ENCODE measurements at places on chromosomes 1 and 21.

- no peak for DNase-seq
These were observed 66.6 kb downstream of the HMGB4 start for GRCh38 chr1:33930346-33931110.

GRCh38 chr1:245217853-245218608, 63.2 kb downstream of the KIF26B start:
- no peak for DNase-seq

GRCh38 chr1:197063212-197063611, 3.8 kb downstream of the F13B start:
- DNase-seq: no peak

DNA sequence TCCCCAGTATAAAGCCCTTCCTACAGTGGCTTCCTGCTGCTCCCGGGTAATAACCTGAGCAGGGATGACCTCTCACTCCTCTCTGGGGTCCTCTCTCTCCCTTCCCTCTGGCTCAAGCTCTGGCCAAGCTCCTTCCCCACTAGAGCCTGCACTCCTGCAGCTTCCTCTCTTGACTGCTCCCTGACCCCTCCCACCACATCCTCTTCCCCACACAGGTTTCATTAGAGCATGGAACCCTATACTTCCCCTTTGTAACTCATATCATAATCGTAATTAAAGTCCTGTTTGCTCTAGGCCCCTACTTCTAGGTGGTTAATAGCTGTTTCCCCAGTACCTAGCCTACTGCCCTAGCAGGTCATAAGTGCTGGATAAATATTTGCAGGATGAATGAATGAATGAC, 146.2 kb downstream of the C1orf21 start:
- DNase-seq: no peak

DNA sequence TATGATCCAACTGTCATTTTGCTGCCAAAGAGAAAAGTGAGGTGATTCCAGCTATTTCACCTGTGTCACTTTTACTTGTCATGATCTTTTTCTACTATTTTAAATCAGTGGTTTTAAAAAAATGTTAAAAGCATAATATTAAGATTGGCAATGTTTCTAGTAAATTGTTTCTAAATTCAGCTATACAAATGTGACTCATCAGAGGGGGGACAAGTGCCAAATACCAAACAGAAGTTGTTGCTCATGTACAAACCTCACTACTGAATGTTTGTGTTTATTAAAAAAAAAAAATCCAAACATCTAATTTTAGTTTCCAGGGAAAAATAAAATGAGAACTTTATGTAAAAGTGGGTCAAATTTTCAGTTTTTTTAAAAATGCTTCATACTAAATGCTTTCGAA, 346.2 kb upstream of the SNX7 start:
- DNase-seq: no peak

- DNase-seq: no peak
These were observed 147.7 kb downstream of the TGFB2 start for GRCh38 chr1:218492874-218493273.

DNA sequence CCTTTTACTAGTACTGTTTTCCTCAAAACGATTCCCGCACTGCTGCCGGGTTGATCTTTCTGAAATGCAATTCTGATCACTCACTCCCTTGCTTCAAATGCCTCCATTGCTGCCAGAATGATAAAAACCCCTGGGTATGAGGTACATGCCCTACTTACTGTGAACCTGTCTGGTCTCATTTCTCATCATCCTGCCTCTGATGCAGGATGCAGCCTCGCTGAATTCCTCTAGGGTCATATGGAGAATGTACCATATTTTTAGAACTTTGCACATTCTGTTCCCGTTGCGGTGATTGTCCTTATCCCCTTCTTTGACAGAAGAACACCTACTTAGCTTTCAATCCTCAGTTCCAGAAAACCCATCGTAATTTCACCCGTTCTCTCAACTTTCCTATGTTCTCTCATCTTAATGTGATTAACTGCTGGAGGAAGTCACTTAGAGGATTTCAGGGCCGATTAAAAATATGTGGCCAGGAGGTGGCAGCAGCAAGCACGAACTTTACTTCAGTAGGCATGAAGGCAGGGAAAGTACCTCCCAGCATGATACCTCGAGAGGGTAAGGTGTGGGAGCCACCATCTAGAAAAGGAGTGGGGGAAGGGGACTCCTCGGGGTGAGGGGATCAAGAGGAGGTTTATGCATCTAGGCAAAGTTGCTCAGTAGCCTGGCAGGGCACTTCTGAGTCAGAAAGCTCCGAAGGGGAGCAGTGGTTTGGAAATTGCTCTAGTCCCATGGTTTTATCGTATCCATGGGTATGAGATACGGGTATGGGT, 361.5 kb upstream of the ZP4 start:
- peak; percentile 53 for DNase-seq

DNA sequence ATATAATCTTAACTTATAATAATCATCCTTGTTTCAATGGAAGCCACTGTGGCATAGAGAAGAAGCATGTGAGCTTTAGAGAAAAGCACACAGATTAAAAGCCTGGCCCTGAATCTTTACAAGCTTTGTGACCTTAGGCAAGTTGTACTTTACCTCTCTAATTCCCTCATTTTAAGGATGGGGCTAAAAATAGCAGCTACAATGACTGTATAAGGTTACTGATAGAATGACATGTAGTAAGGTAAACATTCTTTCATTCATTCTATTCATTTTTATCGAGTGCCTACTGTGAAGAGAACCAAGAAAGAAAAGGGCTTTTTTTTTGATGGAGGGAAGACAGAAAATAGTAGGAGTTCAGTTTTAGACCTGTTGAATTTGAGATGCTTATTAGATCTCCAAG, 25.6 kb downstream of the CDKN2C start:
- no peak for DNase-seq

DNA sequence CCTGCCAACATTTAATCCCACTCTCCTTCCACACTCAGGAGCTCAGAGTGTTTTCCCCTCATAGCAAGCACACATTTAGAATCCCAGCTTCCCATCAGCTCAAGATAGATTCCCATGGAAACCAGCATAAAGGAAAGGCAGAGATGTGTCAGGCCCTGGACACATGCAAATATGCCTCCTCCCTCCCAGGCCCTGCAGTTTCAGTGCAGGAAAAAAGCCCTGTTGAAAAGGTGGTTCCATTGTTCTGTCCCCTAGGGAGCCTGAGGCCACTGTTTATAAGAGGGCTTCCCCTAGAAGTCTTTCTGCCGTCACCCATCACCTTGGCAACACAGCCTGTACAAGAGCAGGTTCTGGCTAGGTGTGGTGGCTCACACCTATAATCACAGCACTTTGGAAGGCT, 3.6 kb downstream of the CACNA1S start:
- no peak for DNase-seq

GRCh38 chr1:53049574-53049967, 12.4 kb upstream of the PODN start:
- no peak for DNase-seq

DNA sequence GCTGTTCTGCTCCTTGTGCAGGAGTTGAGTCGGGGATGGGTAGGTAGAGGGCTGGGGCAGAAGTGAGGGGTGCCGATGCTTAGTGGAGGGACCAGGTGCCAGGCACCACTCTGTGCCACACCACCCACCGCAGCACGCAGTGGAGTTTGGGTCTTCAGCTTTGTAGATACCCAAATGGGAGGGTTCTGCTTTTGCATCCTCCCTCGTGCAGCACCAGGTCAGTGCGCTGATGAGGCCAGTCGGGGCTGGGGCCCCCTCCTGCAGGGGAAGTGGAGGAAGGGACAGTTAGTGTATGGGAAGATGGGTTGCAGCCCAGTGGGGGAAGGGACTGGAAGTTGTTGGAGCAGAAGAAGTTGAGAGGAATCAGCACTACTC, 244.0 kb downstream of the RHOU start:
- DNase-seq: no peak

GRCh38 chr21:26332867-26333266, 162.3 kb upstream of the APP start:
- no peak for DNase-seq

- no peak for DNase-seq
These were observed 119.3 kb downstream of the NGF start for GRCh38 chr1:115218699-115219098.

- no peak for DNase-seq
These were observed 228.2 kb upstream of the USP24 start for GRCh38 chr1:55443175-55443915.
